ENCODE measurements at places on chromosomes 13 and 19.

- DNase-seq, result no peak
Observed at GRCh38 chr19:6812612-6813011, 40.1 kb downstream of the VAV1 start.

DNA sequence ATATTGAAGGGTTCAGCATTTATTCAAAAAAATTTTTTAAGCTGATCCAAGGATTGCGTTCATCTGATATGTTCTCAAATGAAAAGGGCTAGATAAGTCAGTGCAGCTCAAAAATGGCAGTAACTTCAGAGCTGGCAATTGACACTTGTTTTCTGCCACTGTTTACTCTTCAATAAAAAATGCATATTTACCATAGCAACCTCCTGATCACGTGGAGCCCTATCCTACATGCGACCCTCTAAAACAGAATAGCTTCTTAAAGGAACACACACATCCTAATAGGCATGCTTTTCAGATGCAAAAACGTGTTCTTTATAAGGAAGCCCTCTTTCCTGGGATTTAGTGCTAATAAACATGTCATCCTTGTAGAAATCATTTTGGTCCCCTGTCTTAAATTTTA, 150.2 kb downstream of the ZNF536 start:
- DNase-seq, result no peak

DNA sequence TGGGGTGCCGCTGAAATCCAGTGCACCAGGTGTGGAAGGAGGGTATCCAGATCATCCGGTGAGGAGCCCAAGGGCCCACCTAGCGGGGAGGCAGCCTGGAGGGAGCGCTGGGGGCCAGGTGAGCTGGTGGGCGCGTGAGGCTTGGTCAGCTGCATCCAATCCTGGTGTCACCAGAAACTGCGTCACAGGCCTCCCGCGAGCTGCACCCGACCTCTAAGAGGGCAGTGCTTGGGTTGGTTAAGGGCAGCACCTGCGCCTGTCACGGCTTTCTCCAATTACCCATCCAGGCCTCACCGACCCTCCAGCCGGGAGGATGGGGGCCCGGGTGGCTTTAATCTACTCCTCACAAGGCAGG, 284 bp downstream of the RNF17 start:
- DNase-seq, result no peak

- no peak for DNase-seq
Observed at GRCh38 chr19:40228863-40229262, 2.4 kb upstream of the CCNP start.

- no peak for DNase-seq
Observed at GRCh38 chr13:94673851-94674250, 38.5 kb downstream of the SOX21 start.

DNA sequence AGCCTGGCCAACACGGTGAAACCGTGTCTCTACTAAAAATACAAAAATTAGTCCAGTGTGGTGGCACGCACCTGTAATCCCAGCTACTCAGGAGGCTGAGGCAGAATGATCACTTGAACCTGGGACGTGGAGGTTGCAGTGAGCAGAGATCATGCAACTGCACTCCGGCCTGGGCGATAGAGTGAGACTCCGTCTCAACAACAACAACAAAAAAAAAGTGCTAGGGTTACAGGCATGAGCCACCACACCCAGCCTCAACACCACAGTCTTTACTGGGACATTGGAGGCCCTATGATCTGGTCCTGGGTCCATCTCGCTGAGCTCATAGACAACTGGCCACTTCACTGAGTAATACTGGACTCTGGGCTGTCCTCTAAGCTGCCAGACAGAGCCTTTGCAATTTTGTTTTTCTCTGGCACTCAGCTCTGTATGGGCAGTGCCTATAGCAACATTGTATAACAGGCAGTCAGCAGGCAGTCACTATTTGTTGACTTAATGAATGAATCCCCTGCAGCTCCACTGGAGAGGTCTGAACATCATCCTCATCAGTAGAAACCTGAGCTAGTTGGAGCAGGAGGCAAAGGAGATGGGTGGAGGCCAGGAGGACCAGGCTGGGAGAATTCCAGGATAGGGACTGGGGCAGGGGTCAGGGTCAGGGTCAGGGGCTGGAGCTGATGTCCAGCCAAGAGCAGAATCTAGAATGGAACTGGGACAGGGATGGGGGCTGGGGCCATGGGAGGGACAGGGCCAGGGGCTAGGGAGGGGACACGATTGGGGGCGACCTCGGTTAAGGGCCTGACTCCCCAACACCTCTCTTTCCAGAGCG, 8.1 kb downstream of the BLOC1S3 start:
- peak; percentile 19 for DNase-seq

DNA sequence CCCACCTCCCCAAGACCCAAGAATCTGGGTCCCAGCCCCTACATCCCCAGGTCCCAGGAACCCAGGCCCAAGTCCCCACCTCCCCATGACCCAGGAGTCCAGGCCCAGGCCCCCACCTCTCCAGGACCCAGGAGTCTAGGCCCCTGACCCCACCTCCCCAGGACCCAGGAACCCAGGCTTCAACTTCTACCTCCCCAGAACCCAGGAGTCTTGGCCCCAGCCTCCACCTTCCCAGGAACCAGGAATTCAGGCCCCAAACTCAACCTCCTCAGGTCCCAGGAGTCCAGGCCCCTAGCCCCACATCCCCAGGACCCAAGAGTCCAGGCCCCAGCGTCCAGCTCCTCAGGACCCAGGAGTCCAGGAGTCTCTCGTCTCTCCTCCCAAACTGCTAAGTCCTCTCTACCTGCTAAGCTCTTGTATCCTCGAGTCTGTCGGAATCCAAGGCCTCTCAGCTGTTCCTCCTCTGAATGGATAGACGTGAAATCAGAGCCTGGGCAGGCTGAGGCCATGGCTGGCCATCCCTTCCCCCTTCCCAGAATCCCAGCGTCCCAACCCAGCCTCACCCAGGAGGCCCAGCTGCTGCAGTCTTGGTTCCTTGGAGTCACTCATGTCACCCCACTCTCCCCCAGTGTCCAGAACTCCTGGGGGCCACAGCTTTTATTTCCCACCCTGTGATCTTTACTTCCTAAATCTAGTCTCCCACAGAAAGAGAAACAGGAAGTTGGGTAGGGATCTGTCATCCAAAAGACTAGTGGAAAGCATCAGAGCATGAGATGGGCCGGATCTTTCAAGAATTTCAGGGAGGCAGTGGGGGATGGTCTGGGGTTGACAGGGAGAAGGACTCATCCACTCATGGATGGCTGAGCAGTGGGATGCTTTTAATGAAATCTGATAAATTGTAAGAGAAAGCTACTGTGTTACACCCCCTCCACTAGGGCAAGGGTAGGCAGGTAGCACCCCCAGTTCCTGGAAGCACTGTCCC, at the start of gene CD209:
TSS of gene CD209 (minus strand) at position 632 of the 982 bp plus-strand sequence. CDS start at position 609, 23 bp downstream.
- no peak for DNase-seq

- no peak for DNase-seq
Observed at GRCh38 chr19:39112338-39112890, 13.2 kb upstream of the PAK4 start.

DNA sequence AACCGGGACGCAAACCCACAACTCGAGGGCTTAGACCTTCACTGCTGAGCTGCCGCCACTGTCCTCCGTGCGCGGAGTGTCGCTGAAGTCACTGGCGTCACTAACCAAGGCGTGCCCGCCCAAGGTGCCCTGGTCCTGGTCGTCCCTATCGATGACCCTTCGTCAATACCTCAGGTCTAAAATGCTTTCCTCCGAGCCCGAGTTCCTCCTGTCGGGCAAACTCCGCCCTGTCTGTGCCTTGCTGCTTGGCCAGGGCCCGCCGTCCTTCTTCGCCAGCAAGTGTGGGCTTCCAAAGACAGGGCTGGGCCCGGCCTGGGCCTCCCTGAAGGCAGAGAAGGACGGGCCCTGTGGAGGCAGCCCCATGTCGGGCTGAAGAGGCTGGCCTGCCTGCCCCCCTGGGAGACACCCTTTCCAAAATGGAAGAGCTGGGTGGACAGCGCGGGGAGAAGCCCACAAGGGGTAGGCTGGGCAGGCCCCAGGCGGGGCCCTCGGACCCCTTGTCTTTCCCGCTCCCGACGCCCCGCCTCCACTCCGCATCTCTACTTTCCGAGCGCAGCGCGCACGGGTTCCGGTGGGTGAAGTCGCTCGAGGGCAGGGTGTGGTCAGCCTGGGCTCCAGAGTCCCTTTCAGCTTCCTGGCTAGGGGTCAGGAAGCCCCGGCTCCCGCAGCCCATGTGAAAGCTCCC, 13.4 kb downstream of the RB1 start:
- DNase-seq, result no peak

- no peak for DNase-seq
Observed at GRCh38 chr13:51158880-51159518, 47.9 kb upstream of the C13orf42 start.

DNA sequence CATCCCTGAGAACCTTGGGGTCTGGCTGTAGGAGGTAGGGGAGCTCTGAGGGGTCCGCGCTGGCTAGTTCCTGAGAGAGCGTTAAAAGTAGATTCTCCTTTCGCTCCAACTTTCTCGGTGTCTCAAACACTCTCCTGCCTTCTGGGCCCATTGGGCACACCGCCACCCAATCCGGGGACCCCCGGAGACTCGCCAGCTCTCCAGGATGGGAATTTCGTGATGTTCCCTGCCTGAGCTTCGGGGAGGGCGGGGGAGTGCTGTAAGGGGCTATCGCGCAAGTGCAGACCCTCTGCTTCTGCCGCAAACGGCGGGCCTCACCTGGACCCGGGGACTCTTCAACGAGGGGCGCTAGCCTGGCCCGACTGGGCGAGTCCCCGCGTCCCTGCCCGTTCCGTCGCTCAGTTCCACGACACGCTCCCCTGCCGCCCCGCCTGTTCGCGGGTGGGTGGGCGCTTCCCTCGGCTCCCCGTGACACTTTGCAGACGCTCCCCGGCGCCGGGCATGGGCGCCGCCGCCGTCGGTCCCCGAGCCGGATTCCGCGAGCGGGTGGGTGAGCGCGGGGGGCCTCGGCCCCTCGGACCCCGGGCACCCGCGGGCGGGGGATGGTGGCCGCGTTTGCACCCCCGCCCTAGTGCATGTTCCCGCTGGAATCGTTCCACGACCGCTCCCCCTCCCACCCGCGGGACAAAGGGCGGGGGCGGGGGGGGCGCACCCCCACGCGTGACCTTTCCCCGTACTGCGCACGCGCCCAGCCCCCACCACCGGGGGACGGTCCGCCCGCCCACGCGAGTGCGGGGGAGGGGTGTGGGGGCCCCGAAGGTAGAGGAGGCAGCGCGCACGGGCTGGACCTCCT, at the start of gene CCDC106:
TSS of gene CCDC106 (plus strand) at position 481 of the 853 bp plus-strand sequence. CDS start 835 bp downstream, outside the sequence.
- DNase-seq, result peak; percentile 57

GRCh38 chr13:101423872-101424271, 7.6 kb upstream of the NALCN start:
- DNase-seq, result no peak

- DNase-seq, result no peak
Observed at GRCh38 chr19:33620611-33621010, 1.1 kb upstream of the CHST8 start.

- DNase-seq, result no peak
Observed at GRCh38 chr13:85529218-85529594, 270.0 kb downstream of the SLITRK6 start.

- no peak for DNase-seq
Observed at GRCh38 chr19:2699413-2700140, 2.9 kb downstream of the GNG7 start.

DNA sequence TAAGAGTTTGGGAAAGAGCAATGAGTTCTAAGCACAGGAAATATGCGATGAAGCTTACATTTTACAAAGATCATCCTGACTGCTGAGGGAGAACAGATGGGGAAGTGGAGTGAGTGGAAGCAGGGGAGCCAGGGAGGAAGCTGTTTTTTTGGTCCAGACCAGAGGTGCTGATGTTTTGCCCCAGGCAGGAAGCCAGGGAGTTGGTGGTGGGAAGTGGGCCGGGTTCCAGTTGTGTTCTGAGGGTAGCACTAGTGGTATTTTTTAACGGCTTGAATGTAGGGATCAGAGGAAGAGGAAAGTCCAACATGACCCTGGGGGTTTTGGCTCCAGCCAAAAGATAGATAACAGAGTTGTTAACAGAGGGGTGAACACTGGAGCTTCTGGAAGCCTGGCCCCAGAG, 20.7 kb upstream of the OLFM4 start:
- DNase-seq, result no peak

DNA sequence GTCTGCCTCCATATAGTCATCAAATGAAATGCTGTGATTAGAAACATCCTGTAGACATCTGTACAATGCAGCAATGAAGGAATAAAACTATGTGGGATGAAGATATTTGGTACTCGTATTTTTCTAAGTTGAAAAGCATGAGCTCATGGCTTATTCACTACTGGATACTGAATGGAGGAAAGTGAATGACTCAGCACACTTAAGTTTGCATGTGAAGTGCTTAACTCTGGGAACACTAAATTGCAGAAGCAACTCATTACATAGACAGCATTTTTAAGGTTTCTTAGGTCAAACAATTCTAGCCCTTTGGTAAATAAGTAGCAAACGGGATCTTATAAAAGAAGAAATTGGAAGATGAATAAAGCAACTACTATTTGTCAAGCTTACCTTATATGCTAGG, 429.0 kb upstream of the MIR17HG start:
- DNase-seq, result no peak

All from NCI-H345 (cell line).